IMR-90 (cell line): ENCODE measurements at places on chromosomes 13 and 19. TPM values are rescaled to one million over a fixed set of nuclear protein-coding genes. Genes with fewer than 3 reads are reported as not detected.
A peak's percentile ranks its signal among the peaks of the same experiment; 100 is the strongest.

DNA sequence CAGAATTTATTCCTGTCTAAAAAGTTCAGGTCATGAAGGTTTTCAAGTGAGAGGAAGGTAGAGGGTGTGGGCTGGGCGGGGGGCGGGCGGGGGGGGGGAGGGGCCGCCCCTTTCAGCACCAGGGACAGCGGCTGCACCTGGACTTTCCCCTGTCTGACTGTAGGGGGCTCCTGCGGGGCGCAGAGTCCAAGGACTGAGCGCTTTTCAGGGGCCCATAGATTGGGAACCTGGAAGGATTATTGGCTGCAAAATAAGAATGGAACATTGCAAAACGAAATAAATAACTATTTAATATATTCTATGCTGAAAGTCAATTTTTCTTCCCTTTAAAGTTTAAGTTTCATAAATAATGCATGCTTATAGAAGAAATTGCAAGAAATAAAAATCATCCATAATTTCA, 8.9 kb upstream of the CYP4F3 start:
- DNase-seq = no peak

GRCh38 chr13:95568131-95568530, 15.6 kb downstream of the CLDN10 start:
- DNase-seq = no peak

GRCh38 chr19:15555021-15555420, 46.7 kb downstream of the CYP4F22 start:
- DNase-seq = no peak

GRCh38 chr19:23254141-23254910, 4.1 kb upstream of the ZNF724 start:
- no peak for DNase-seq

DNA sequence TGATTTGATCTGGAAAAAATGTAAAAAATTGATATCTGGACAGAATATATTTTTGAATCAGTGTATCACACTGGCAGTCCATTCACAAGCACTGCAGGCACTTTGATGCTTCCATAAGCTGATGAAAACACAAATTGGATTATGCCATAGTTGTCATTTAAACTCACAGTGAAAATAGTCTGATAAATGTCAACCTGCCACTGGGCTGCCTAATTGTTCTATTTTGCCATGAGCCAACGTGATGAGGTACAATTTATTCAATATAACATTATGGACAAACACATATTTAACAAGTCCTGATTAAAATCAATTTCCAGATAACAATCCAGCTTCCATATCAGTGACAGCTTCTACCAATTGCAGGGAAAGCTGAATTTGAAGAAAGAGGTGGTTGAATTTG, 1244.9 kb downstream of the EFNB2 start:
- DNase-seq = no peak

GRCh38 chr19:29665215-29665825, at the start of gene PLEKHF1:
PLEKHF1 (plus strand) TSS chr19:29665461; CDS start chr19:29673840, 8,379 bp downstream.
- DNase-seq = peak; percentile 59

DNA sequence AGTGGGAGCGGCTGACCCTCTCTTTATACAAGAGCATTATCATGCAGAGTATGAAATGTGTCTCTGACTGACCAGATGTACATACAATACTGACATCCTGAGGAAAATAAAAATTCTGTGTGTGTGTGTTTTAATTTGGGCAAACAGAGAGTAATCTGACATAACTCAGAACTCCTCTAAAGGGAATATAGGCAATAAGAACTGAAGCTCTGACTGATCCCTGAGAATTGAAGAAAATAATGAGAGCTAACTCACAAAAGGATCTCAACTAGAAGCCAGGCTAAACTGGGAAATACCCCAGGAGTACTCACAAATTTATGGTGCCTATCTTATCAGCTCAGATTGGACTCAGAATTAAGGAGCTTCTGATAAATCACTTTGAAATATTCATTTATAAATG, 539.9 kb downstream of the OLFM4 start:
- DNase-seq = no peak

DNA sequence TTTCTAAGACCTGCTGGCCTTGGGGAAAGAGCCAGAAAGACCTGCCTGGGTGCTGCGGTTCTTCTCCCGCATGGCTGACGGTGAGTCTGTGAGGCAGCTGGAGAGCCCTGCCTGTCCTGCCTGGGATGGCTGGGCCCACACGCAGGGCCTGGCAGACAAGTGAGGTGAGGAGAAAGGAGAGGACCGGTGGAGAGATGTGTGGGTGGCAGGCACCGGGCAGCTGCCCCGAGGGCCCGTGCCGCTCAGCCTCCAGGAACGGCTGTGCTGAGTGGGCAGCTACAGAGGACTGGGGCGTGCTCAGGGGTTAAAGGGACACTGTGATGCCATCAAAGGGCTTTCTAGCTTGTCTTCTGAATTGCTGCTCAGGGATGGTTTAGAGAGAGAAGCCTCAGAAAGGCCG, 53.8 kb downstream of the MLLT1 start:
- DNase-seq = no peak

DNA sequence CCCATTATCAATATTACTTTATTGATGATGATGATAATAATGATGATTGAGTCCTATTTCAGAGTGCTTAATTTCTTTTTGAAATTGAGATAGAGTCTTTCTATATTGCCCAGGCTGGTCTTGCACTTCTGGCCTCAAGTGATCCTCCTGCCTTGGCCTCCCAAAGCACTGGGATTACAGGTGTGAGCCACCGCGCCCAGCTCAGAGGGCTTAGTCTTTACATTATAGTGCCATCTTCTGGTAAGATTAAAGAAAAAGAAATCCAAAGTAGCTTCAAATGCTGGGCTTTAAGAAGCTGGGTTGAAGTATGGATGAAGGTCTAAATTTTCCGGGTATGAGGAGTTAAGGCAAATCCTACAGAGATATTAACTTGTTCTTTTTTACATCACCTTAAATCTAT, 3.4 kb upstream of the ZNF333 start:
- DNase-seq = peak; percentile 9

DNA sequence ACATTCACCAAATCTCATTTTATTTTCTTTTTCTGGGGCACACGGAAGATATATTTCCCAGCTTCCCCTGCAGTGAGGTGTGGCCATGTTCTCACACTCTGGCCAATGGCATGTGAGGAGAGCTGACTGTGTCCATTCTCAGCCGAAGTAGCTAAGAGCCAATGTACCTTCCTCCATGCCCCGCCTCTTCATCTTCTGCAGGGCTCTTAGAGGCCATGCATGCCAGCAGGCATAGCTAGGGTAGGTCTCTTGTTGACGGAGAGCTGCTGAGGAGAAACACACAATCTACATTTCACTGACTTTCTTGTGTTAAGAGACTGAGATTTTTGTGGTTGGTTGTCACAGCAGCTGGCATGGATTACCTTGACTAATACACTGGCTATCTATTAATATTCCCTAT, 9.8 kb upstream of the MICU2 start:
- no peak for DNase-seq

DNA sequence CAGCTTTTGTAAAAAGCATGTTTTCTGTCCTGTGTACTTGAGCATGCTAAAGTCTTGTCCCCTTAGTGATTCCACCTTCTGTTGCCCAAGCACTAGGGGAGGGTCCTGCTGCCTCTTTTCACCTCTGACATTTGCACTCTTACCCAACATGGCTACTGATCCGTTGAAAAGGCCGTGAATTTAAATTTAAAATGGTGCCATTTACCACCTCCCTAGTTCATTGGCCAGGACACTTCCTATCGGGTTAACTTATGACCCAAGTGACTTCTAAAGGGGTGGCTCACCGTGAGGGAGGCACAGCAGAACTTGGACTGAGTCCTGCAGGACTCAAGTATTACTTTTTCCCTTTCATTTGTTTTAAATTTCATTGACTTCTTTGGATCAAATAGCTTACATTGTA, 33.3 kb upstream of the CEACAM21 start:
- DNase-seq = no peak

- DNase-seq = peak; percentile 48
Observed at GRCh38 chr13:44040818-44041100, 161.1 kb downstream of the LACC1 start.

- no peak for DNase-seq
Observed at GRCh38 chr13:21595546-21595822, 8.5 kb downstream of the MICU2 start.

- no peak for DNase-seq
Observed at GRCh38 chr19:55649268-55650125, 1.5 kb downstream of the CCDC106 start.

- DNase-seq = no peak
Observed at GRCh38 chr19:30255791-30256495, 116.2 kb upstream of the ZNF536 start.

- DNase-seq = peak; percentile 86
Observed at GRCh38 chr19:55586976-55587668, 6.5 kb upstream of the ZNF579 start.

DNA sequence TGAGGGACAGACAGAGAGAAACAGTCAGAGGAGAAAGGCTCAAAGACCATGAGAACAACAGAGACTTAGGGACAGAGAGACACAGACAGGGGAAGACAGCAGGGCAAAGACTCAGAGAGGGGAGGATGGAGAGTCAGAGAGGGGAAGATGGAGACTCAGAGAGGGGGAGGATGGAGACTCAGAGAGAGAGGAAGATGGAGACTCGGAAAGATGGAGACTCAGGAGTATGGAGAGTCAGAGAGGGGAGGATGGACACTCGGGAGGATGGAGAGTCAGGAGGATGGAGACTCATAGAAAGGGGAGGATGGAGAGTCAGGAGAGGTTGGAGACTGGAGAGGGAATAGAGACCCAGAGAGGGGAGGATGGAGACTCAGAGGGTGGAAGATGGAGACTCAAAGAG, 689 bp downstream of the SPACA6 start:
- DNase-seq = no peak

DNA sequence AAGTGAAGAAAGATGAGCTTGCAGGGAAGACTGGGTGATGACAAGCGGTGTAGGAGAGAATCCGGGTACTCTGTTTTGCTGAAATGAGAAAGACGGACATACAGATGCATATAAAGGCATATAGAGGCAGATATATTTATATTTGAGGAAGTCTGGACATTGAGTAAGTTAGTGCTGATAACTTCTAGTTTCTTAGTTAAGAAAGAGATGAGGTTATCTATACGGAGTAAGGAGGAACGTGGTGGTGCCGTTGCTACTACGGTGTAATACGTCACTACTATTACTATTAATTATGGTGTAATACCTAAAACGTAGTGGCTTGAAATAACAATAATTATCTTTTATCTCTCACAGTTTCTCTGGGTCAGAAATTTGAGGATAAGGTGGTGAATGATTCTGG, 9.8 kb upstream of the CPB2 start:
- no peak for DNase-seq

Gene KLK14
- not detected in 2 replicates for polyA plus RNA-seq

Gene CBY2
- not detected in 2 replicates for polyA plus RNA-seq

Gene IGSF23
- 0.26 and 0.27 TPM in 2 replicates for polyA plus RNA-seq

Gene APOC4
- polyA plus RNA-seq = not detected in 2 replicates

Gene B3GNT3
- polyA plus RNA-seq = not detected in 2 replicates

Gene LMTK3
- 0.60 and 0.87 TPM in 2 replicates for polyA plus RNA-seq

Gene GSX1
- not detected in 2 replicates for polyA plus RNA-seq

Gene TRIM28
- polyA plus RNA-seq = 465 and 964 TPM in 2 replicates

Gene SHD
- polyA plus RNA-seq = not detected in 2 replicates

Gene NEK5
- 0.03 TPM in 1 of 2 replicates, not detected in the other for polyA plus RNA-seq

Gene FLT1
- polyA plus RNA-seq = 4.4 and 4.5 TPM in 2 replicates

Gene PPP1R15A
- polyA plus RNA-seq = 87.7 and 104 TPM in 2 replicates

Gene ZNF772
- polyA plus RNA-seq = 2.9 and 4.6 TPM in 2 replicates
